ENCODE measurements at places on chromosomes 2 and 18.
A peak's percentile ranks its signal among the peaks of the same experiment; 100 is the strongest.

GRCh38 chr18:74234326-74235171, 57.2 kb downstream of the CYB5A start:
- no peak for DNase-seq

DNA sequence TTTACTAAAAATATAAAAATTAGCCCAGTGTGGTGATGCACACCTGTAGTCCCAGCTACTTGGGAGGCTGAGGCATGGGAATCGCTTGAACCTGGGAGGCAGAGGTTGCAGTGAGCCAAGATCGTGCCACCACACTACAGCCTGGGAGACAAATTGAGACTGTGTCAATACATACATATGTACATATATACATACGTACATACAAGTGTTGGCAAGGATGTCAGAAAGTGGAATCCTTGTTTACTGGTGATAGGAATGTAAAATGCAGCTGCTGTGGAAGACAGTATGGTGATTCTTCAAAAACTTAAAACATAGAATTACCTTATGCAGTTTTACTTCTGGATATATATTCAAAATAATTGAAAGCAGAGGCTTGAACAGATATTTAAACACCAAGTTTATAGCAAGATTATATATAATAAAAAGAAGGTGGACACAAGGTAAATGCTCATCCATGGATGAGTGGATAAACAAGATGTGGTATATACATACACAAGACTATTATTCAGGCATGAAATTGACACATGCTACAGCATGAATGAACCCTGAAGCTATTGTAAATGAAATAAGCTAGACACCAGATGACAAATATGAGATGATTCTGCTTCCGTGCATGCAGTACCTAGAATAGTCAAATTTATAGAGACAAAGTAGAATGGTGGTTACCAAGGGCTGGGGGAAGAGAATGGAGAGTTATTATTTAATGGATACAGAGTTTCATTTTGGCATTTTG, 43.2 kb downstream of the CCDC138 start:
- no peak for DNase-seq

- DNase-seq, result no peak
Observed at GRCh38 chr2:223649554-223650533, 47.7 kb upstream of the SCG2 start.

DNA sequence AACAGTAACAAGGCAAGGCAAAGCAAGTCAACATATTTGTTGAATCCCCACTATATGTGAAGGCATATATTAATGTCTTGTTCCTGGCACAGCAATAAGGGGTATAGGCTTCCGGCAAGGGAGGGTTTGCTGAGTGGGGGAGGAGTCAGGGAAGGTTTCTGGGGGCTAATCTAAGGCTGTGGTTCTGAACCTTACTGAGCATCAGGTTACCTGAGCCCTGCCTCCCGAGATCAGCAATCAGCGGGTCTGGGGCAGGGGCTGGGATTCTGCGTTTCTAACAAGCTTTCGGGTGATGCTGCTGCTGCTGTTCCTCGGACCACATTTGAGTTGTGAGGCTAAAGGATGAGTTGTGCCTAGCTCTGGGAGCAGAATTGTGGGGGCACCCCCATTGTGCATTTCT, 401.7 kb upstream of the SPRED2 start:
- DNase-seq, result no peak

GRCh38 chr2:127235082-127235702, 15.1 kb upstream of the CYP27C1 start:
- DNase-seq, result no peak

DNA sequence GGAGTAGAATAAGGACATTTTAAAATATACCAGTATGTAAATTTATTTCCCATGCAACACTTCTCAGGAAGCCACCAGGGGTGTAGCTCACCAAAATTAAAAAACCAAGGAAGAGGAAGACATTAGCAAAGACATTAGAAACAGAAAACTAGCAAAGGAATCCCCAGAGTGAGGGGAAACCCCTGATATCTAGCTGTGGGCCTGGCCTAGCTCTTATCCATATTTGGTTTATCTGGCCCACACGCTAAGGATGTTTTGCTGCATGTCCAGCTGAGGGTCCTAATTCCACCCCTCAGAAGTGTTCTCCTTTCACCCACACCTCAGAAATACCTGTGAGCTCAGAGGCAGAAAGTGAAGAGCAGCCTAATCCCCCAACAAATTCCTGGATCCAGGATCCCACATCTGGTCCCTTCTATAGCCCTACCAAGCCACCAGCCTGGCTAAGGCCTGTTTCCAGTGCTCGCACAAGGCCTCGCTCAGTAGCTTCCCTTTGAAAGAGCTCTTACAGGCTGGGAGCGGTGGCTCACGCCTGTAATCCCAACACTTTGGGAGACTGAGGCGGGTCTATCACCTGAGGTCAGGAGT, 17.4 kb downstream of the OSBPL1A start:
- DNase-seq, result no peak

GRCh38 chr18:32576296-32576916, 105.7 kb upstream of the GAREM1 start:
- no peak for DNase-seq

- DNase-seq, result peak; percentile 22
Observed at GRCh38 chr18:76494231-76495005, 624 bp downstream of the ZNF516 start.

GRCh38 chr2:217215877-217216276, 356.0 kb upstream of the TNP1 start:
- DNase-seq, result no peak

DNA sequence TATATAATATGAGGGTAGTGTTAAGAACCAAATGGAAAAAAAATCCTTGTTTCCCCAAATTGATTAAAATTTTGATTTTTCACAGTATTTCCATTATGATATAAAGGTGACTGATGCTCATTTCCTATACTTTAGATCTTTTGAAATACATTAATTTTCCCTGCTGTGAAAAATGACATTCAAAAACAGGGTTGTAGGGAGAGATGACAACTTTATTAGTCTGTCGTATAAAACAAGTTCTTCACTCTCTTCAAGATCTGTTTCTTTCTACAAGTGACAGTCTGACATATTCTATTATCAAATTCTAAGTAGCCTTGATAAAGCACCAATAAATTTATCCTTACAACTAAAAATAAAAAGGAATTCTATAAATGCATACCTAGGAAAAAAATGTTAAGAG, 45.3 kb upstream of the VWC2L start:
- no peak for DNase-seq

GRCh38 chr2:173914055-173914927, 50.9 kb downstream of the SP3 start:
- DNase-seq, result no peak

DNA sequence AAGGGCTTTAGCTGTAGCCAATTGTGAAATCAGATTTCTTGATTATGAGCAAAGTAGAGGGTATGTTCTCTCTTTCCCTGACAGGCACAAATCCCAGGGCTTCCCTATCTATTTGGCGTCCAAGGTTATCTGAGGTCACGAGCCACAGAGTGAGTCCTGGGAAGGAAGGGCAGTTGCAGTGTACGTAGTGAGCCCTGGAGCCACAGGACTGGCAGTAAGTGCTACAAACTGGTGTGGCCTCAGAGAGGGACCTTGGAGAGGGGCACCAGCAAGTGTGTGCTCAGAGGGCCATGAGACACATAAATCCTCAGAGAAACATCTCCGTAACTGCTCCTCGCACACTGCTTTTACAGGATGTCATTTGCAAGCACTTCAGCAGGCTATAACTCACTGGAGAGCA, 115.5 kb upstream of the SH3BP4 start:
- no peak for DNase-seq

DNA sequence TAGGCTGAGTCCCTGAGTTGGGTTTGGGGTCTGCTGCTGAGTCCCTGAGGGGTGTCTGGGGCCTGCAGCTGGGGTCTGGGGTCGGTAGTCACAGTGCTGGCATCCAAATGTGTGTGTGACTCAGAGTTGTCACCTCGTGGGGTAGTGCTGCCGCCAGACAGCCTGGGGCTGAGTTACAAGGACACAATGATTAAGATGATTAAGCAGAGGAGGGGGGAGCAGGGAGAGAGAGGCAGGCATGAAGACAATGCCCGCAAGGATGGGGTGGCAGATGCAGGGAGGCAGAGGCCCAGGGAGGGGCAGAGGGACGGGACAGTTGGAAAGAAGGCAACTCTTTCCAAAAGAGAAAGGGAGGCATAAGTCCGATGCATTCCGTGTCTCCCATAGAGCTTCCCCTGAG, 120.2 kb downstream of the CELF4 start:
- peak; percentile 47 for DNase-seq

Data from NCI-H1436 (cell line).